ENCODE measurements at places on chromosomes 5 and 9. TPM values are rescaled to one million over a fixed set of nuclear protein-coding genes. Genes with fewer than 3 reads are reported as not detected.
A peak's percentile ranks its signal among the peaks of the same experiment; 100 is the strongest.

DNA sequence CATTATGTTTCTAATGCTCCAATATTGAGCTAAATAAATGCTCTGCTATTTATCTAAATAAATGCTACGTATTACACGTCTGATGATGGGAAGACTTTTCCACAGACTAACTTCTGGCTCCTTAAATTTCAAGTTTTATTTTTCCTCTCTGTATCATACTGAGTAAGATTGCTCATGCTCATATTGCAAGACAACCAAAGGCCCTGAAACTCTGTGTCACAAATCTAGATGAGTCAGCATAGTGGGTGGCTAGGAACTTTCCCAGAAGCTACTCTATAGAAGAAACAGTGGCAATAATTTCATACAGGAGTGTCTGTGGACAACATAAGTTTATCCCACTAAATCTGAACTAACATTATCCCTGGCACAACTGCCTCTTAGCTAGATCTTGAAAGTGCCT lies 53.0 kb upstream of the RFX3 start:
- no peak overlapping the region for H3K4me3 ChIP-seq
- no peaks in the 10 kb centered on the region for H3K4me1 ChIP-seq
- H3K27me3 ChIP-seq, result no peaks in the 10 kb centered on the region
- no peaks in the 10 kb centered on the region for H3K36me3 ChIP-seq

- no peaks in the 10 kb centered on the region for H3K36me3 ChIP-seq
- H3K4me1 ChIP-seq, result peaks cover 11% of the 10 kb centered on the region
- H3K27me3 ChIP-seq, result no peaks in the 10 kb centered on the region
- no peak for DNase-seq
- H3K4me3 ChIP-seq, result no peak overlapping the region
- peak overlapping the region; percentile 31 for H3K27ac ChIP-seq
Measured at GRCh38 chr9:77999231-77999631, 32.4 kb downstream of the GNAQ start.

DNA sequence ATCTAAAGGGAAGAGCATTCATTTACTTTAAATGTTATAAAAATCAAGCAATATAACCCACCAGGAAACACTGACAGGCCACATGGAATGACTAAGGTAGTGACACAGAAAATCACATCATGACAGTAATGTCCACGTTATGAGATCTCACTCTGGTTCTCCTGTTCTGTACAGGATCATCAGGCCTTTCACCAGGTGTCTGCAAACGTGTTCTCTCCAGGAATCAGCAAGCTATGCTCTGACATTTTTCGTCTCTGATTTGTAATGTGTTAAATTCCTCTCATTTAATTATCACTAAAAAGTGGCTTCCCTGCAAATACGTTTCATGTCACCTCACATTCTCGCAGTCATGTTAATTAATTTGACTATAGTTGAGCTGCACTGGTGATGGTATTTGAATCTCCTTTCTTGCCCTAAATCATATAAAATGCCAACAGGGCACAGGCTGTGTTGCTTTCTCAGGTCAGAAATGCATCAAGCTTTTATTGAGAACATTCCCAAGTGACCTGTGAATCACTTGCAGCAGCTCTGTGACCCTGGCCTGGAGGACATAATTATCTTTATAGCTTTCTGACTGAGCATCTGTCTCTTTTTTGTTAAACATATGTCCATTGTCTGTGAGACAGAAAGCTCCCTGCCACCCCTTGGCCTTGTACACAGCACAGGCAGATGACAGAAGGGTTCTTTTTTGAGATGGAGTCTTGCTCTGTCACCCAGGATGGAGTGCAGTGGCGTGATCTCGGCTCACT lies 196.2 kb downstream of the DIRAS2 start:
- no peak overlapping the region for H3K27ac ChIP-seq
- DNase-seq, result no peak
- no peak overlapping the region for H3K4me3 ChIP-seq
- H3K36me3 ChIP-seq, result no peaks in the 10 kb centered on the region

The GFI1B gene
- total RNA-seq, result not detected

The LCP2 gene
- 6.4 TPM for total RNA-seq

- H3K4me1 ChIP-seq, result no peaks in the 10 kb centered on the region
- no peaks in the 10 kb centered on the region for H3K27me3 ChIP-seq
- no peak for DNase-seq
- no peak overlapping the region for H3K27ac ChIP-seq
Measured at GRCh38 chr5:36417668-36418067, 116.0 kb upstream of the RANBP3L start.
